ENCODE measurements at places on chromosomes 12 and 14.

DNA sequence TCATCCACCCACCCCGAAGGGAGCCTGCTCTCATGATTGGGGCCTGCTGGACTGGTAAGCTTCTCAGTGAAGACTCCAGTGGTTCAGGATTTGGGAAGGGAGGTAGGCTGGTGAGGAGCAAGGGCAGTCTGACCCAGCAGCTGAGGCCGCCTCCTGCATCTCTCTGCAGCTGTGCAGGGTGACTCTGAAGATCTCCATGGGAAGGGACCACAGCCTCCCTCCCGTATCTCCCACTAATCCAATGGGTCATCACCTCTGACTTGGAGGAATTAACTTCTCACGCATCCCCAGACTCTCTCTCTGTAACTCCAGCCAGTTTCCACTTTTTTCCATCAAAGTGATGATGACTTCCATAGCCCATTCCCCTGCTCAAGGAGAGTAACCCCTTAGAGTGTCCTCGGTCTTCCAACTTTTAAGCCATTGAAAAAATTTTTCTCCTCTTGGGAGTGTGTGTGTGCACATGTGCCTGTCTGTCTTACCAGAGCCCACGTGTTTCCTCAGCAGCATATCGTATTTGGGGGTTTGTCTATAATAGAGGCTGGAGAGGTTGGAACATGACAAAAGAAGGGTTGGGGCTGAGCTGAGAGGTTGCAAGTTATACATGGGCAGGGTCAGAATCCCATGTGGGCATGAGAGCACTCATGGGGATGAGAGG, 11.3 kb downstream of the CLSTN3 start:
- no peak for DNase-seq

GRCh38 chr14:50619569-50620141, 48.5 kb downstream of the SAV1 start:
- DNase-seq: peak; percentile 15

- DNase-seq: no peak
These were observed 642 bp upstream of the PHC1 start for GRCh38 chr12:8913702-8914032.

DNA sequence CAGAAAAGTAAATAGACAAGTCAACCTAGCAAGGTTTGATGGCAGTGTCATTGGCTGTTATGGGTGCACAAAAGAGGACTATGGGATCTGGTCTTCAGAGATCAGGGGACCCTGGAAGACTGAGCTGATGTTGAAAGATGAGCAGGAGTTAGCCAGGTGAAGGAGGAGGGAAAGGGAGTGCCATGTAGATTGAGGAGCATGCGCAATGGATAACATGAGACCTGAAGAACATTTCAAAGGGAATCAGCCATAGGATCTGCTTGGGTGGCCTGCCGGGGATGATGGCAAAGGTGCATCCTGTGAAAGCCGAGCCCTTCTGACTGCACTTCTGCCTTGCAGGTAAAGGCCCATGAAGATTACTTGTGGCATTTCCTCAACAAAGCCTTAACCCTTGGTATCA, 90.8 kb downstream of the TBC1D30 start:
- DNase-seq: no peak

DNA sequence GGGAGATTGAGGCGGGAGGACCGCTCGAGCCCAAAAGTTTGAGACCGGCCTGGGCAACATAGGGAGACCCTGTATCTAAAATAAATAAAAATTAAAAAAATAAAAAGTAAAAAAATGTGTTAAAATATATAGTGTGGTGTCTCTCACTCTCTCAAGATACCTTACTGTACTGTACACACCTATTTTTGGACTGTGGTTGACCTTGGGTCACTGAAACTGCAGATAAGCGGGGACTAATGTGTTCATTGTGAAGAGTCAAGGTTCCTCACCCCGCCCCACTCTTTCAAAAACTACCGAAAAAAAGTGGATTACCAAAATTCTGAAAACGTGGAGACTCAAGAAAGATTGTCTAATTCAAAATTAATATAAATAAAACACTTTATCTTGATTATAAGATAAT, 1.0 kb upstream of the TAS2R13 start:
- DNase-seq: no peak

GRCh38 chr12:58765076-58765475, 155.2 kb downstream of the LRIG3 start:
- no peak for DNase-seq

DNA sequence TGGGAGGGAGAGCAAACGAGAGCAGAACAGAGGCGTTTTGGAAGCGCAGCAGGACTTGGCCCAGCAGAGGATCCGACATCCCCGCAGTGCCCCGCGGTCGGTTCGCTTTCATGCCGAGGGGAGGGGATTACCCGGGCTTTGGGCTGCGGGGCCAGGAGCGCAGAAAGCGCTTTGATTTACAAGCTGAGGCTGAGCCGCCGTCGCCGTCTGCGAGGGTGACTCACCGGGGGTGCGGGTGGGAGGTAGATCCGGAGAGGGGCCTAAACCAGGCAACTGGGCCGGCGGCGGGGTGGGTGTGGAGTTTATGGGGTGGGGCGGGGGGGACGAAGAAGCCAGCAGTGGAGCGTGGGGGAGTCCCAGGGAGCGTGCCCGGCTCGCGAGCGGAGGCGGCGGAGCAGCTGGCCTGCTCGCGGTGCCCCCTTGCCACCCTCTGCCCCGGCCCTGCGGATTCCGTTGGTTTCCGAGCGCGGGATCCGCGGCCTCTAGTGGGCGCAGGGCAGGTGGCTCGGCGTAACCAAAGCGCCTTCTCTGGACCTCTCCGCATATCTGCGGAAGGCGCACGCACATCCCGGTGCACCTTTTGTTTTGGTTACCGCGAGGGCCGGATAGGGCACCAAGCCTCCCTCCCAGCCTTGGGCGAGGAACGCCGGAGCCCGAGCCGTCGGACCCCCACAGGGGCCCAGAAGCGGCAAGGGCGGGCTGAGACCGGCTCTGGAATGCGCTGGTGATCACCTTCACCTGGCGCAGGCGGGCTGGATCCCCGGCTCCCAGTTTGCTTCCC, 2.6 kb downstream of the SIX4 start:
- no peak for DNase-seq

- DNase-seq: no peak
These were observed 3.2 kb downstream of the AGAP2 start for GRCh38 chr12:57735198-57735855.

GRCh38 chr14:50667684-50667995, 466 bp downstream of the SAV1 start:
- DNase-seq: no peak

DNA sequence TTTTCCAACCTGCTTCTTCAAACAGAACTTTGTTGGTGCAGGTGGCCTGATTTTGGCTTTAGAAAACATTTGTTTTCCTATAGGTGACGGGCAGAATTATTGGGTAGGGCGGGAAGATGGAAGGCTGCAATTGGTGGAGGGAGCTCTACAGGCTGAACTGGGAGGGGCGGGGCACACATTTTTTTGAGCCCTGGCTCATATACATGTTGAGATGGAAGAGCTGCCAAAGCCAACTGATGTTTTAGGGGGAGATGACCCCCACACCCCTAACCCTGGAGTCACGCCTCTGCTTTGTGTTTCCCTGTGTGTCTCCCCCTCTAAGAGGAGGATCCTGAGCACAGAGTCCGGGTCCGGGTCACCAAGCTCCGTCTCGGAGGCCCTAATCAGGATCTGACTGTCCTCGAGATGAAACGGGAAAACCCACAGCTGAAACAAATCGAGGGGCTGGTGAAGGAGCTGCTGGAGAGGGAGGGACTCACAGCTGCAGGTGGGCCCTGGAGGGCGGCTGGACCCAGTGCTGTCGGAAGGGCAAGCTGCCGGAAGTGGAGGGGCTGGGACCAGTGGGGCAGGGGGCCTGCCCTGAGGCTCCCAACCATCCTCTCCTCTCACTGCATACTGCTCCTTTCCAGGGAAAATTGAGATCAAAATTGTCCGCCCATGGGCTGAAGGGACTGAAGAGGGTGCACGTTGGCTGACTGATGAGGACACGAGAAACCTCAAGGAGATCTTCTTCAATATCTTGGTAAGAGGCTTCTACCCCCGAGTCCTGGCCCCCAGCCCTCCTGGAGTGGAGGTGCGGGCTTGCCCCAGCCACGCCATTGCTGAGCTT, 18.6 kb downstream of the AGAP2 start:
- DNase-seq: no peak

GRCh38 chr12:58750484-58750883, 169.8 kb downstream of the LRIG3 start:
- peak; percentile 70 for DNase-seq

- no peak for DNase-seq
These were observed 657 bp downstream of the PEBP1 start for GRCh38 chr12:118136559-118137003.

- no peak for DNase-seq
These were observed 16.8 kb upstream of the ITPK1 start for GRCh38 chr14:93132472-93133065.

DNA sequence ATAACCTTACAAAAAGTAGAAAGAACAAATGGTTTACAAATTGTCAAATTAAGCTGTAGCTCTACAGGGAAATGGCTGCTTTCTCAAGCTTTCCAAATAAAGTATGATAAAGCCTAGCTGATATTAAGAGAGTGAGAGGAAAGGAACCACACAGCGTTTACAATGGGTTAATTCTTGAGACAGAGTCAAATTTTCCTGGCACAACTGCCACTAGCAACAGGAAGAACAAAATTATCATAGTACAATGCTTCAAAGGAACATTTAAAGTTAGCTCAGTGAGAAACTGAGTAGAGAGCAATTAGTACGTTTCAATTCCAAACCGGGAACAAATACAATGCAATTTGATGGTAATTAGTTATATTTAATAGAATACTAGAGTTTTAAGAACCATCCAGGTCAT, 116.0 kb downstream of the PPP1R12A start:
- DNase-seq: no peak

DNA sequence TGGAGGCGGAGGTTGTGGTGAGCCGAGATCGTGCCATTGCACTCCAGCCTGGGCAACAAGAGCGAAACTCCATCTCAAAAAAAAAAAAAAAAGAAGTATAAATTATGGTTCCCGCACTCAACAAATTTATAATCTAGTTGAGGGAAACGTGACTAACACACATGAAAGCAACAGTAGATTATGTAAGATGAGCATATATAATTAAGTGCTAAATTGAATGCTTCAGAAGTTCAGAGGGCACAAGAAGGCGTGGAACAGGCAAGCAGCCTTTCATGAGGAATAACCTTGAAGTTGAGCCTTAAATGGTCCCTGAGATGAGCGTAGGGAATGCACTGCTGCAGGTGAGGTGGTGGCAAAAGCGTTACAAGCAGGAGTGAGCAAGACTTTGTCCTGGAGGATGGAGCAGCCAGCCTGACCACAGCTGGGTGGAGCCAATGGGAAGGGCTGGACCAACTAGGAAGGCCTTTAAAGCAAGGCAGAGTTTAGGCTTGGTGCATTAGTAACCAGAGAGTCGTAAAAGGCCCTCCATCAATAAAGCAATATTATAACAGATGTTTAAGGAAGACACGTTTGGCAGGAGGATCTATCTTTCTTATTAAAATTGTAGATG, 30.6 kb upstream of the TUBA1A start:
- DNase-seq: no peak

- DNase-seq: no peak
These were observed 106.4 kb downstream of the HECTD4 start for GRCh38 chr12:112275836-112276235.

- DNase-seq: no peak
These were observed 27.8 kb downstream of the HIP1R start for GRCh38 chr12:122862872-122863701.

- DNase-seq: no peak
These were observed 246.0 kb upstream of the DAAM1 start for GRCh38 chr14:58942516-58942915.

GRCh38 chr14:54579621-54580020, 12.7 kb downstream of the SAMD4A start:
- no peak for DNase-seq

- DNase-seq: no peak
These were observed 93.1 kb upstream of the ZDHHC17 start for GRCh38 chr12:76670776-76671175.

DNA sequence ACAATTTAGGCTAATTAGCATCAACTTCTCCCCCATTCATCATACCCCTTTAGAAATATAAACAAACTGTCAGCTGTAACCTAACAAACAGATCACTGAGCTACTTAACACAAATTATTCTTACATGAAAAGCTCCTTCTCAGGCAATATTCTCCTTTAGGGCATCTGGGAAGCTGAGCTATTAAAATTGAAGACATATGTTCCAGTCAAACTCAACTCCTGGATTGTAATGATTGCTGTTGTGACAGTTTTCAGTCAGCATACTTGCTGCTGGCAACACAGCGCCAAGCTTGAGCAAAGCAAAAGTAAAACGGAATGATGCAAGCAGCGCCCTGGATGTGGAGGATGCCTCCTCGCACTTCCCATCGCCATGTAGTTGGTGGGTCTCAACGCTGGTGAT, 82.4 kb downstream of the SLC25A21 start:
- no peak for DNase-seq

DNA sequence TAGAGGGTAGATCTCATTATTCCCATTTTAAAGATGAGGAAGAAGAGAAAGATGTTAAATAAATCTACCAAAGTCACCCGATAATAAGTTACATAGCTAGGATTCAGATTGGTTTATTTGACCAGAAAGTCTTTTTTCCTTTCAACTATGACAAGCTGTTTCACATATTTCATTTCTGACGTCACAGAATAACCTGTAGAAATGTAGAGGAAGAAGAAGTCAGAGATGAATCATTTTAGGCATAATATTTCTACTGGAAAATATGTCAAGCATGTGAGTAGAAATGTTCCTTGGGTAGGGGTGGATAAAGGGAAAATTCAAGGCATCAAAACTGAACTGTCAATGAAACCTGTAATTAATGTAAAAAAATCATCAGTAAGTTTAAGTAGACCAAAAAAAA, 107.0 kb downstream of the MGST1 start:
- DNase-seq: no peak

DNA sequence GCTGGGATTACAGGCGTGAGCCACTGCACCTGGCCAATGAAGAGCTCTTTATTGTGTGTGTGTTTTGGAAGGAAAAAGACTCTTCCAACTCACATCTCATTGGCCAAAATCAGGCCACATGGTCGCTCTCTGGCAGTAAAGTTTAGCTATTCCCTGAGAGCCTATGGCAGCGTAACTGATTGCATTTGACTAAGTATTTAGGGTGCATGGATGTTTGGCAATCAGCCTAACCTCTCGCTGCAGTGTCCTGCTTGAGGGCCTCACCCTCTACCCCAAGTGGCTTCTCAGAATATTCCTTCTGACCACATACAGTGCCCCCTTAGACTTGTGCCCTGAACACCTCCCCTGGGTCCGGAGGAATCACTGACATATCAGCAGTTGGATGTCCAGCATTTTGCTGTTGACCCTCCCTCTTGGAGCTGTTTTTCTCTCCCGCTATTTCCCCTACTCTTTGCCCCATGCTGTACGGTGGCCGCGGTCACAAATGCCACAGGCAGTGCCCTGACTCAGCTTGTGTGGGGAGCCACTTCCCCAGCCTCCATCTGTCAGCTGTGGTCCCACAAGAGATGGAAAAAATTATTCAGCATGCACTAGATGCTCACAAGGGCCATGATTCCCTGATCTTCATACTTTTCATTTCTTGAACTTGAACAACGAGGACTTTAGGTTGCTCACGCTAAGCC, 9.5 kb downstream of the PHETA1 start:
- DNase-seq: no peak

- DNase-seq: no peak
These were observed 34.7 kb downstream of the BCL11B start for GRCh38 chr14:99237288-99237687.

- DNase-seq: no peak
These were observed 1.5 kb upstream of the VAMP1 start for GRCh38 chr12:6471989-6472360.

GRCh38 chr14:89160437-89160836, 256.6 kb downstream of the FOXN3 start:
- no peak for DNase-seq

GRCh38 chr12:95181103-95181502, 36.2 kb downstream of the FGD6 start:
- no peak for DNase-seq

- DNase-seq: no peak
These were observed 660 bp upstream of the MAP1LC3B2 start for GRCh38 chr12:116558280-116559161.
